Mammary epithelial cell (primary cell): ENCODE measurements at places on chromosomes 2 and 18. TPM values are rescaled to one million over a fixed set of nuclear protein-coding genes. Genes with fewer than 3 reads are reported as not detected.

Gene SH3BP4
- total RNA-seq: 46.5 and 54.6 TPM in 2 replicates

Gene TUBB8B
- not detected for total RNA-seq

Gene EFEMP1
- total RNA-seq: 179 and 183 TPM in 2 replicates

Gene DLGAP1
- 0.69 TPM in 1 of 2 replicates, not detected in the other for total RNA-seq

Gene UXS1
- total RNA-seq: 41.2 and 43.8 TPM in 2 replicates

Gene SMIM21
- total RNA-seq: not detected
